ENCODE measurements at places on chromosomes 12 and 14.
A peak's percentile ranks its signal among the peaks of the same experiment; 100 is the strongest.

- no peak for DNase-seq
These were observed 83.5 kb upstream of the NCOR2 start for GRCh38 chr12:124650912-124651311.

DNA sequence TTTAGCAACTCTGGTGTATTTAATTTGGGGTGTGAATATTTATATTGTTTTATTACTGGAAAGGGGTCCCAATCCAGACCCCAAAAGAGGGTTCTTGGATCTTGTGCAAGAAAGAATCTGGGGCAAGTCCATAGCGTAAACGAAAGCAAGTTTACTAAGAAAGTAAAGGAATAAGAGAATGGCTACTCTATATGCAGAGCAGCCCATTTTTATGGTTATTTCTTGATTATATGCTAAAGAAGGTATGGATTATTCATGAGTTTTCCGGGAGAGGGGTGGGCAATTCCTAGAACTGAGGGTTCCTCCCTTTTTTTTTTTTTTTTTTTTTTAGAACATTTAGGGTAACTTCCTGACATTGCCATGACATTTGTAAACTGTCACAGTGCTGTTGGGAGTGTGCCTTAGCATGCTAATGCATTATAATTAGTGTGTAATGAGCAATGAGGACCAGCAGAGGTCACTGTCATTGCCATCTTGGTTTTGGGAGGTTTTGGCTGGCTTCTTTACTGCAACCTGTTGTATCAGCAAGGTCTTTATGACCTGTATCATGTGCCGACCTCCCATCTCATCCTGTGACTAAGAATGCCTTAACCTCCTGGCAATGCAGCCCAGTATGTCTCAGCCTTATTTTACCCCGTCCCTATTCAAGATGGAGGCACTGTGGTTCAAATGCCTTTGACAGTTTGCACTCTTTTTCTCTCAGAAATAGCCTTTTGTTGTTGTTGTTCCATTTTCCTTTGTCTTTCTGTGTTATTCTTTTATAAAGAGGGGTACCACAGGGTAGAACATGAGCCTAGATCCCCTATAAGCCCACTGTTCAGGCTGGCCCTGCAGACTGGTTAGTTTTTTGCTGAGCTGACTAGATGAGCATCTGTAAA is 75.5 kb upstream of the DCD start:
- no peak for DNase-seq

DNA sequence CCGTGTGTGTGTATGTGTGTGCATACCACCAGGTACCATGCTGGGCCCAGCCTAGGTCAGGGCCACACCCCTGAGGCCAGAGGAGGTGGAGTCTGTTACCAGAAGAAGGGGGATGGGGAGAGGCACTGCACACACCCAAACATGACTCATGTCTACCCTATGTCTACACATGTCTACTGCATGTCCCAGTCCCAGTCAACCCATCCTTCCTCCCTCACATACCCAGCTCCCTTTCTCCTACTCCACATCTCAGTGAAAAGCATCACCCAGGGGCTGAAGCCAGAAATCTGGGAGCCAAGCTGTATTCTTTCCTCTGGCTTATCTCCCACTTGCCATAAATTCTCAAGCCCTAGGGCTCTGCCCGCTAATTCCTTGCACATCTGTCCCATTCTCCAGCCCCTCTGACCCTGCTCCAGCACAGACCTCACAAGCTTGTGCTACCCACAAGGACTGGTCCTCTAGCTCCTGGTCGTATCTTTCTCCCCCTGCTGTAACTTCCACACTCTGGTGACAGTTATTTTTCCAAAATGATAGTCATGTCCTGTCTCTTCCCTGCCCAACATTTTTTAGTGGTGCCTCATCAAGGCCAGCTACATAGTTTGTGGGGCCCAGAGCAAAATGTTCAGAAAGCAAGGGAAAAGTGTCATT is 18.0 kb upstream of the APPL2 start:
- no peak for DNase-seq

DNA sequence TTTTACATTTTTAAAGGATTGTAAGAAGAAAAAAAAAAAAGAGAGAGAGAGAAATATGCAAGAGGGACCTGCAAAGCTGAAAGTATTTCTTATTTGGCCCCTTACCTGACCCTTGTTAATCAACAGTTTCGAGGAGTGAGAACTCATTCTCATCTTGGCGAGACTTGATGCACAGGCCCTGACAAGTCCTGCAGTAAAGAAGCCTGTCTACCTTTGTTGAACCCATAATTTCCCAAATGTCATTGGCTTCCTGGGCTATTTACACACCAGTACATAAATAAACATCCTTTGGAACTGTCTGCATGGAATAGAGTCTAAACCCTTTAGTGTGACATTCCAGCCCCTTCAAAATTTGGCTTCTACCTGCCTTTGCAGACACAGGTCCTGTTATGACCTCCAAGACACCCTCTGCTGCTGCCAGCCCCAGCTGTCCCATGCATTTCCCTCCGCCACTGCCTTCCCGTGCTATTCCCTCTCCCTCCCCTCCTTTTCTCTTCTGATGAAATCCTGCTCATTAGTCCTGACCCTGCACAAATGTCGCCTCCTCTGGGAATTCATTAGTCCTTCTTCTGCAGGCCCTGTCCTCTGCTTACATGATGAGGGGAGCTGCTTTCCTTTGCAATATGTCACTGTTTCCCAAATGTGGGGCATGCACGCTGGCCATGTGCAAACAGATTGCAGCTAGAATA is 35.1 kb downstream of the MYL2 start:
- no peak for DNase-seq

- no peak for DNase-seq
These were observed 109.5 kb upstream of the ARHGAP5 start for GRCh38 chr14:31967669-31967975.

GRCh38 chr14:65301862-65302539 is 110.5 kb upstream of the FUT8 start:
- no peak for DNase-seq

DNA sequence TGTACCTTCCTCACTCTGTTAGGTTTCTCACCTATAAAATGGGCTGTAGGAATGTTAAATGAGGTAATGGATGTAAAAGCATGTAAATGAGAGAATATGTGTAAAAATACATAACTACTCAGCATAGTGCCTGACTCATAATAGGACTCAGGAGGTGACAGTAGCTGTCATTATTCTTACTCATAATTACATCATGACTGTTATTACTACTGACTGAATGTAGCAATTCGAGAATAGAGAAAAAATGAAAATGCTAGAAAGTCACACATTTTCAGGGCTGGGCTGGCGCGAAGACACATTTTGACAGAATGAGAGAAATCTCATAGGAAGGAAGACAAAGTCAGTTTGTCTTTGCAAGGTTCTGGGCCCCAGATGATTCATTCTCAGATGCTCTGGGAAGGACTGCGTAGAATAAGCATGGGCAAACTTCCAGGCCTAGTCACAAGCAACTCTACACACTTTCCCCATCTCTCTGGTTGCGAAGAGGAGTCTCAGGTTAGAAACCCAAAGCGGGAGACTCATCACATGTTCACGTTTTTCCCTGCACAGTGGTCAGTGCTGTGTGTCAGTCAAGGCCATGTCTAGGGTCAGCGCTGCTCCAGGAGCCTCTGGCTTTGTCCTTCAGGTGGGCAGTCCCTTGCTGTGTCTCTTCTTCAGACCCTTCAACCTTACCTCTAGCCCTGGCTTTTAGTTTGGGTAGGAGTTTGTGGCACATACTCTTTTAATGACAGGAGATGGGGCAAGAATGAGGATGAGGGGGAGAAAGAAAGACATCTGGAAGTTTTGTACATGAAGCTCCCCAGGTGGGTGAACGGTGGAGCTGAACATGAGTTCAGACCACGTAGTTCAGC is 8.4 kb downstream of the GPRC5A start:
- peak; percentile 82 for DNase-seq

GRCh38 chr12:89129167-89129870 is 223.0 kb downstream of the DUSP6 start:
- DNase-seq: no peak

DNA sequence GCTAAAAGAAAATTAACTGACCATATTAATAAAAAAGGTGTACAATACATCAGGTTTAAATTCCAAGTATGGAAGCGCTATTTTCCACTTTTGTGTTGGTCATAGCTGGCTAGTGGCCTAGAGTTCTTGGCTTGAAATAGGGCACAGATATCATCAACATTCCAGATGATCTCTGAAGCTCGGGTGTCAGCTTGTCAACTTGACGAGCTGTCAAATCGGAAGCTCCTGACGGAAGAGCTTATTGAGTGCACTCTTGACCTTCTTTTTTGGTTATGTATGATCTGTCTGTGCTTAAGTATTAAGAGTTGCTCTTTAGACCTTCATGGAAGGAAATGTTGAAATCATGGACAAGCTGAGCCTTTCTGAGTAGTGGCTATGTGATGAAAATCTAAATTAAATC is 177.9 kb downstream of the APAF1 start:
- no peak for DNase-seq

GRCh38 chr14:60179431-60179869 is 14.3 kb upstream of the DHRS7 start:
- no peak for DNase-seq

GRCh38 chr12:42854826-42855225 is 265.3 kb upstream of the PRICKLE1 start:
- no peak for DNase-seq

DNA sequence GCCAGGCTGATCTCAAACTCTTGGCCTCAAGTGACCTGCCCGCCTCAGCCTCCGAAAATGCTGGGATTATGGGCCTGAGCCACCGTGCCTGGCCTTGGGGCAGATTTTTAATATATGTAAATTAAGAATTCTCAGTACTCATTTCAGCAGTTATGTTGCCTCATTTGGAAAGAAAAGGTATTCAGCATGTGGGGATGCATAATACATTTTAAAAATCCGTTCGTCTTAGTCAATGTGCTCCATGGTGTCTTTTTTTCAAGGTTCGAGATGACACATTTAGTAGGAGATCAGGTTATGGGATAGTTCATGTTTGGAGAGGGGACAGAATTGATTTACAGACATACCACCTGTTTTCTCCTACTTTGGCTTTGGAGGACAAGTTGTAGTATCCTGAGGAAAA is 10.2 kb downstream of the SYNE2 start:
- no peak for DNase-seq

DNA sequence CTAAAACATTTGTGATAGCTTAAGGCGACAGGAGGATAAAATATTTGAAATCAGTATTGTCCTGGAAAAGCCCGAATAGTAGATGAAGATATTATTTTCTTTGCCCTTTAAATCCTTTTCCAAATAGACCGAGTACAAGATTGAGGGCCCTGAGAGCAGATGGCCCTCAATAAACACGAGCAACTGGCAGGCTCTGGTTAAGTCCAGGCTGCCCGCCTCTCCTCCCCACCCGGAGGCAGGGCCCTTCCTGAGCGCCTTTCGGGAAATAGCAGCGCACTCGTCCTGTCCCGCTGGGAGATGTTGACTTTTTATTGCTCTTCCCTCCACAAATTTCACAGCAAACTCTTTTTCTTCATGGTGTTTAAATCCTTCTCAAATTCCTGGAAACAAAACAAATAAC is 50.8 kb upstream of the MAX start:
- DNase-seq: no peak

GRCh38 chr14:65079201-65079600 is 23.1 kb downstream of the MAX start:
- DNase-seq: peak; percentile 81

- no peak for DNase-seq
These were observed 23.9 kb upstream of the TEX22 start for GRCh38 chr14:105374389-105374788.

DNA sequence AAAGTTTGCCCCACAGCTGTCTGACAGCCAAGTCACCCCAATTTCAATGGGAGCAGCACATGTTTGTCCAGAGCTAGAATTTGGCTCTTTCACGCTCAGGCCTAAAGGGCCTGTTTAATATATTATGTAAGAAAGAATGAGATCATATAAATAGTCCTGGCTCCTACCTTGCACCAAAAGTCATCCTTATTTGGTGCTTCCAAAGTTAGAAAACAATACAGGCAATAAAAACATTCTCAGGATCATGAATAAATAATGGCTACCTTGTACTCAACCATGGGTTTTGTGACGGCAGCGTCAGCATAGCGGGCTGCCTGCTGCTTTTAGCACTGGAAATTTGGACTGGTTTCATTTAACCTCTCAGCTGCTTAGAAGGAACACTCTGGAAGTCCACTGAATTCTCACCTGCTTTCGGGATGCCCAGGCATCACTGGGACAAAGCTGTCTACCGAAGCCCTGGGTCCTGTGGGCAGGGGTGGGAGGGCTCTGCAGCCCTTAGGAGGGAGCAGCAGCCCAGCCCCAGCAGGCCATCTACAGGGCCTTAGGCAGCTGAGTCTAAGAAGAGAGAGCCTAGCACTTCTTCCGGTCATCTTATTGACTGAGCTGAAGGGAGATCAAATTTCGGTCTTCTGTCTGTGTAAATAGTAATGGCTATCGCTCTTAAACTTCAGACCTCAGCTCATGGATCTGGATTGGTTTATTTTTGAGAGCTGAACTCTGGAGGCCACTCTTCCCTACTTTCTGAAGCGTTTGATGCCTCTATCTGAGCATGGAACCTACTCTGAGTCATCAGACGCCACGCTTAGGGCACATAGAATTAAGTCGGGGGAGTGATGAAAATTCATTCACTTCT is 106.5 kb downstream of the SAMD4A start:
- peak; percentile 87 for DNase-seq

DNA sequence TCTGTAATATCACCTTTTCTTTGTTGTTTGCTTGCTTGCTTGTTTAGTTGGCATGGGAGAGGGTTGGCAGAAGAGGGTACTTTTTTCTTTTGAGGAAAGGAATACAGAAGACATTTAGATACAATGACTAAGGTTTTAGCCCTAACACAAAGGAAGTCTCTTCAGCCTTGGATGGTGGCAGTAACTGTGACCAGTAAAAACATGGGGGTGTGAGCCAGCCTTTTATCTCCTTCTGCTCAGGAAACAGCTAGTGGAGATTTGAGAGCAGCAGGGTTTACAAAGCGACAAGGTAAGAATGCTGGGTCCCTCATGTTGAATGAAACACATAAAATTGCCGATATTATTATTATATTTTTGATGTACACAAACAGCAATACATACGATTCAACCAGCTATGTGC is 40.4 kb downstream of the SLC8A3 start:
- no peak for DNase-seq

DNA sequence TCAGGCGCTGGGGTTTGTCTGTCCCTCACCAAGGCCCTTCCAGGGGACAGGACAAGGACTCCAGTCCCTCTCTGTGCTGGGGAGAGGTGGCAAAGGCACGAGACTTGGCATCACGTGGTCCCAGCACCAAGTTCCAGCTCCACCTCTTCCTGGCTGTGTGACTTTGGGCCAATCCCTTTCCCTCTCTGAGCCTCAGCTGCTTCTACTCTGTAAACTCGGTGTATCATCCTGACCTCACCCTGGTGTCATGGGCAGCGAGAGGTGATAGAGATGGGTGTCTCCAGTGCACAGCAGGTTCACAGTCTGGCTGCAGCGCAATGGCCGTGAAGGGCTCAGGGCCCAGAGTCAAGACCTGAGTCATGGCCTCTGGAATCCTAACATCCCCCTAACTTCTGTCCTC is 54.0 kb downstream of the MVK start:
- DNase-seq: no peak

GRCh38 chr12:57148469-57149244 is 1.2 kb upstream of the LRP1-AS start:
- peak; percentile 92 for DNase-seq

DNA sequence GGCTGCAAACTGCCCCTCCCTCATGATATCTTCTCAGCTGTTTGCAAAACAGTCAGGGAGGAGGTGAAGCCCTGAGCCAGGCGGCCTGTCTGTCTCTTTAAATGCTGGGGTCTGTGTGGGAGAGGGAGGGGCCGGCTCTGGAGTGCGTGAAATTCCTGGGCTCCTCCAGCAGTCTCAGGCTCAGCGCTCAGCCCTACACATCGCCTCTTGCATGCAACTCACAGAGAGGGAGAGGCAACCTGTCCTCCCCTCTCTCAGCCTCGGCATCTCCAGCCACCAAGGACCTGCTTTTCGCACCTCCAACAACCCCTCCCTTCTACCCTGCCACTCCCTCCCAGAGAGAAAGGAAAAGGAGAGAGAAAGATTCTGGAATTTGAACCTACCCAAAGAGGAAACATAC is at the start of gene NRXN3:
Gene NRXN3 (plus strand): TSS at position 171 of the 400 bp plus-strand sequence. CDS start 72,721 bp downstream, outside the sequence.
- no peak for DNase-seq

Data from sigmoid colon (tissue), 7 donors.